ENCODE measurements at places on chromosomes 4 and X. TPM values are rescaled to one million over a fixed set of nuclear protein-coding genes. Genes with fewer than 3 reads are reported as not detected.

Gene EGF
- 0.92 TPM for total RNA-seq

Gene TCEANC
- total RNA-seq: 10.6 TPM

Gene COL4A6
- 3.2 TPM for total RNA-seq

Gene IQSEC2
- total RNA-seq: 11.1 TPM

Gene CLNK
- total RNA-seq: not detected

Gene CD40LG
- not detected for total RNA-seq

Gene AMBN
- total RNA-seq: 0.92 TPM

Gene ADRA2C
- 4.8 TPM for total RNA-seq

Gene LNX1
- 32.3 TPM for total RNA-seq

Gene P2RY4
- total RNA-seq: not detected

Gene ACE2
- not detected for total RNA-seq

Gene PHOX2B
- total RNA-seq: not detected

Gene AMOT
- 19.1 TPM for total RNA-seq

Gene PABPC1L2B
- 0.92 TPM for total RNA-seq

Gene CORIN
- total RNA-seq: 2.5 TPM

Gene SOWAHD
- 0.69 TPM for total RNA-seq

Gene NXF2B
- 0.23 TPM for total RNA-seq

Gene TCEAL2
- 41.8 TPM for total RNA-seq

Gene PRKX
- total RNA-seq: 14.1 TPM

Gene MAGEA2B
- total RNA-seq: not detected

Gene EVC2
- 1.8 TPM for total RNA-seq

Gene ATP1B4
- not detected for total RNA-seq

Gene CLDN22
- not detected for total RNA-seq

Gene AFP
- total RNA-seq: not detected

Gene ITIH6
- not detected for total RNA-seq

Gene EPHA5
- 84.4 TPM for total RNA-seq

Gene LRRC66
- total RNA-seq: 0.46 TPM
